NB4 (cell line): ENCODE measurements at places on chromosomes 4 and X.

DNA sequence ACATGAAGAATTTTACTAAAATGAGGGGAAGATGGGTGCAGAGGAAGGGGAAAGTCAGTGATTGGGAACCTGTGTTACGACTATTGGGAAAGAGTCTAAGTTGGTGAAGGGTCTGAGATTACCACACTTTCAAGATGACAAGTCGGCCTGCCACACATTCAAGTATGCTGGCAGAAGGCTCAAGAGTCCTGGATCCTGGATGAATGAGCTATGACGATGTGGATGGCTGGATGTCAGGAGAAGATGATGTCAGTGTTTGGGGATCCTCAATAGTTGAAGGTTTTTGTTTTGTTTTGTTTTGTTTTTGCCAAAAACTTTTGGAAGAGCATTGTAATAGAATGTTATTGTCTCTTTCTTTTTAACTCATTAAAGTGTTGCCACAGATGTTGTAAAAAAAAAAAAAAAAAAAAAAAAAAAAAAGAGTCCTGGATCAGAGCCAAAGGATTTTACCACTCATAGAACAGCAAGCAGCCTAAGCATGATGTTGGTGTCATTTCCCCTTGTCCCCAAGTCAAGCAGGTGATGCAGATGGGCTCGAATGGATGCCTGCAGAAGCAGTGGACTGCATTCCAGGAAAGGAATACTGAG, 120.6 kb downstream of the REELD1 start:
- DNase-seq: no peak

DNA sequence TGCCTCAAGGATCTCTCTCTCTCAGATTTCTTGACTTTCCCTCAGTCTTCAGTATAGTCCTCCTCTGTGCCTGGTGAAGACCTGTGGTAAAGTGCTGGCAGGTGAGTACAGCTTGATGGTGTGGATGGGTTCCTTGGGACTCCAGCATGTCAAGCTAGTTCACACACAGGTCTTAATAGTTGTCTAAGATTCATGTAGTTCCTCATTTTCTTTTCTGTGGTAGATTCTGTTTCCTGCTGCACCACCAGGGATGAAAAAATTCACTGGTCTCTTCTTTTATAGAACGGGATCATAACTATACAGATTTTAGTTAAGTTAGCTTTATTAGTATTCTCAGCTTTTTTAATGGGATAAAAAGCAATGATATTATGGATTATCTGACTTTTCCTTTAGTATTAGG, 32.5 kb upstream of the PAQR3 start:
- DNase-seq: peak; percentile 31

DNA sequence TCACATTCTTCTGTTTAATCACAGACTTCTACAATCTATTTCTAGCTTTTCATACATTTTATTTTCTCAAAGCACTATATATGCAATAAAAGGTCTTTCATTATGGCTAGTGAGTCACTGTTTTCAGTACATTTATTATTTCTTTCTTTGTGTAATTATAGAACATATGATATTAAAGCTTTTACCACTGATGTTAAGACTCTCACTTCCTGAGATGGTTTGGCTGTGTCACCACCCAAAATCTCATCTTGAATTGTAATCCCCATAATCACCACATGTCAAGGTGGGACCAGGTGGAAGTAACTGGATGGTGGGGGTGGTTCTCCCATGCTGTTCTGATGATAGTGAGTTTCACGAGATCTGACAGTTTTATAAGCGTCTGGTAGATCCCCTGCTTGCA, 41.9 kb downstream of the UBA6 start:
- DNase-seq: no peak

DNA sequence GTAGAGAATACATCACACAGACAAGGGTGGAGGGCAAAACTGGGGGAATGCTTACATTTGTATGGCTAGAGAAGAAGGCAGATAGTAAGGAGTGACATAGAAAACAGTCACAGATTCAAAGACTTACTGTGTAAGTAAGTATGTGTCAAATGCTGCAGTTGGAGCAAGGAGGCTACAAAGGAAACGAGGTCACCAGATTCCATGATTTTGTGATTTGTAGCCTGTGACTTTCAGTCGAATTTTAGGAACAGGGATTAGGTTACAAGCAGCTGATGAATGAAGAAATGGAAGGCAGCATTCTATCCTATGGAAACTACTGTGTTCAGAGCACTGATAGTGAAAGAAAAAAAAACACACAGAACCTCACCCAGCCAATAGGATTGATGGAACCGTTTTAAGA, 407.9 kb downstream of the IL15 start:
- DNase-seq: no peak

- DNase-seq: no peak
Measured at GRCh38 chrX:18654875-18655836, 16.8 kb downstream of the RS1 start.

DNA sequence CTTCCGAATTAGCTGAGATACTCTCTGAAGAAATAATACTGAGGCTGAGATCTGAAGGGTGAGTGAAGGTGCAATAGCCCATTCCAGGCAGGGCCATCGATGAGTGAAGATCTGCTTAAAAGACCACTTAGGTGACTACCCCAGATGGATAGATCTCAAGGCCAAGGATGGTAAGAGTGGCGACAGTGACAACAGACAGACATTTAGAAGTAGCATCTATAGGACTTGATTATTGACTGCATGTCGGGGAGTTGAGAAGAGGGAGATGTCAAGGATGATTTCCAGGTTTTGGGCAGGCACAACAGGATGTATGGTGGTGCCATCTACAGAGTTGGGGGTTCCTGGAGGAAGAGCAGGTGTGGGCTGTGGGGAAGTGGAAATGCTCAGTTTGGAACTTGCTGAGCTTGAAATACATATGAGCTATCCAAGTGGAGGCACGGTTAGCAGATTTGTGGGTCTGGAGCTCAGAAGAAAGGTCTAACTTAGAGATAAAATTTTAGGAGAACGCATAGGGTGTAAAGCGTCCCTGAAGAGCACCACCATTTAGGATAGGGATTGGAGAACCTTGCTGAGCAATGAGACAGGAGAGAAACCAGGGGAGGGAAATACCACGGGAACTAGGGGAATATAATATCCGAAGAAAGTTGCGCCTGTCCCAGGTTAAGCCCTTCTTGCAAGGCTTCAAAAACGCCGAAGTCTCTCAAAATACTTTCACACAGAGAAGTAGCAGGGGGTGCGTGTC, 688 bp downstream of the UFSP2 start:
- DNase-seq: no peak

- DNase-seq: no peak
Measured at GRCh38 chrX:68832516-68833447, 4.0 kb downstream of the EFNB1 start.

- DNase-seq: peak; percentile 80
Measured at GRCh38 chr4:1720163-1720983, 750 bp downstream of the TMEM129 start.

GRCh38 chr4:791898-792625, 33.9 kb downstream of the CPLX1 start:
- no peak for DNase-seq

DNA sequence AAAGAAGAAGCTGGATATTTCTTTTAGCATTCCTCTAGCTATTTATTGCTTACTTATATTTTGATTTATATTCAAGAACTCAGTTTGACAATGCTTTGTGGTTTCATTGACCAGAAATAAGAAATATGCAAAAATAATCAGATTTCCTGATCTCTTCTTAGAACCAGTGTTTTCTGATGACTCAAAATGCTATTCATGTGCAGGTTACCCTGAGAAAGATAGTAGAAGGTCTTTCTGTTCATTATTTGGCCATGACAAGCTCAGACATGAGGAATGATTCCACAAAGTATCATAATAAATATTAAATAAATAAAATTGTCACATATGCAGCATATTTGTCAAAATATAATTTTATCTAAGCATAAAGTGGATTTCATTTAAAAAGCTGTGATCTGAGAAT, 24.1 kb downstream of the ADH7 start:
- DNase-seq: no peak

- no peak for DNase-seq
Measured at GRCh38 chr4:147581606-147582350, 35.4 kb upstream of the TMEM184C start.

GRCh38 chrX:2498781-2499302, 1.9 kb downstream of the DHRSX start:
- peak; percentile 78 for DNase-seq

DNA sequence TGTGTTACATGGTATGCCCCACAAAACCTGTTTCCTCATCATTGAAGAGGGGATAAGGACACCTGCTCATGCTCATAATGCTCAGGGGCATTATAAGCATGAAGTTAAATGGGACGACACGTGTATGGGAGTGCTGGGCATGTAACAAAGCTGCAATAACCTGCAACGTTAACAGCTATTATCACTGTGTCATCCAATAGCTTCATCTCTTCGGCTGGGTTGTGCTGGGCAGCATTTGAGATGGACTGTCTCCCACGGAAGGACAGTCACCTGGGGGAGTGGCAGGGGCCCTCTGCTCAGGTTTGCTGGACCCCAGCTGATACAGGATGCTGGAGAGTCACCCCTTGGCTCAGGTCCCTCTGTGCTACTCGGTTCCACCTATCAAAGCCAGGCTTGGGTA, 94.5 kb downstream of the NSUN7 start:
- no peak for DNase-seq

DNA sequence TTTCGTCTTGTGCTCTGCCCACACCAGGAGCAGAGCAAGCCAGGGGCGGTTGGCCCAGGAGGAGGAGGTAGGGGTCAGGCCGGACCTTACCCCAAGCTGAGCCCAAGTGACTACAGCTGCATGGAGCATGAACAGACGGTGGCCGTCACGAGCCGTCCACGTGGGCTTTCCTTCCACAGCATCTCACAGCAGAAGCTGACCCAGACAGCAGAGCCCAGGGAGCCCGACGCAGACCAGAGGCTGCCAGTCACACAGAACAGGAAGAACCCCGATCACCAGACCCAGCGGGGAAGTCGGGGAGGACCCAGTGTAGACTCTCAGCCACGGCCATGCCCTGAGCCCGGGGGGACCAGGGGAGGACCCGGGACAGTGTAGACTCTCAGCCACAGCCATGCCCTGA, 58.0 kb downstream of the FAM53A start:
- no peak for DNase-seq

- DNase-seq: no peak
Measured at GRCh38 chrX:143853488-143853887, 30.4 kb upstream of the UBE2NL start.

DNA sequence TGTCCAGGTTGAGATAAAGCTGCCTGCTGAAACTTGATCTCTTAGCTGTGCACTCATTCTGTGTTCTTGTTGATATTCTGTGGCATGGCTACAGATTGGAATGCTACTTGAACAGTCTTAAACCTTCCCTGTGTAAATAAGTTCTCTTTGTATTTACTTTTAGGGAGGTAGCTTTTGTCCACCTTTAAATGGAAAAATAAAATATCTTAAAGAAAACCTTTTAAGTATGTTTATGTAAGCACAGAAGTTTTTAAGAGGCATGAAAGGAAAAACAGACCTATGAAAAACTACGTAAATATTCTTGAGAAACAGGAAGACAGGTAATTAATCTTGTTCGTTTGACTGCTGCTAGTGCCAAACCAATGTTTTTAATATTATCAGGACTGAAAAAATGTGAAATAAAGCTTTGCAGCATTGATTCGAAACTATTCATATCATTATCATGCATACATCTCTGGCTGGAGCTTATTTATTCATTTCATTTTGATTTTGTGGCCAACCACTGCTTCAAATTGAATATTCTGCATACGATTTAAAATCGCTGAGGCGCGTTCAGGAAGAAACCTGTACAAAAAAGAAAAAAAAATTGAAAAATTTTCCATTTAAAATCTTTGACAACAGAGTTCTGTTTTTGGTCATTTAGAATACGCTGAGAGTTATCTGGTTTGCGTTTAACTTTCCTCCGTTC, 17.8 kb downstream of the HSD17B13 start:
- DNase-seq: no peak
